Stimulated activated CD4-positive, alpha-beta T cell treated with anti-CD3 and anti-CD28 coated beads, Interleukin-4, amount 100 ng/mL, for 24 hours (primary cell): ENCODE measurements at places on chromosomes 16 and 17.

- no peak for DNase-seq
Measured at GRCh38 chr17:6651919-6652452, 424 bp downstream of the C17orf100 start.

DNA sequence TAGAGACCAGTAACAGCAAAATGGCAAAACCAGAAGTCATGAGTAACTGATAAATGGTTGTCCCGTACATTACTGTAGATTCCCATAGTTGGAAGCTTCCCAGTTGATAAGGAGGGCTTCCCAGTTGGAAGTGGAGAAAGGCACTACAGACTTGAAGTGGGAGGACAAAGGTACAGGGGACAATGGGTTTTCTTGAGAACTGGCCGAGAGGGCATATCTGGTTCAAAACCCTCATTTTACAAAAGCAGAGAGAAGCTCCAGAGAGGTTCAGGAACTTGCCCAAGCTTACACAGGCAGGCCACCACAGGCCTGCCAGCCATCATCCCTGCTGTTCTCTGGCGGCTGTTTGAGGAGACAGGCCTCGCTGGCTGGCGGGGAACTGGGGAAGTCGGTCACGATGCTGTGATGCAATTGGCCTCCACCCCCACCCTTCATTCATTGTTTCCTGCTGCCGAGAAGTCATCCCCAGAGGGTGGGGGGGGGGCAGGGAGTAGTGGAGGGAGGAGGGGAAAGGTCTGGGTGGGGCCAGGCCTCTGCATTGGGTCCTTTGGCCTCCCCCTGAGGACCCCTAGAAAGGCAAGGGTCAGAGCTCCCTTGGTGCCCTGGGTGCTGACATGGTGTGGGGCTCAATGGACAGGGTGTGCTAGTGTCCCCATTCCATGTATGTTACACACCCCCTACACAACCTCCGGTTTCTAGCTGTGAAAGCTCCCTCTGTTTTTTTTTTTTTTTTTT lies 3.0 kb downstream of the UBALD2 start:
- DNase-seq: peak; percentile 83

- no peak for DNase-seq
Measured at GRCh38 chr17:73342050-73342522, 30.3 kb upstream of the CDC42EP4 start.

- DNase-seq: no peak
Measured at GRCh38 chr16:47262938-47263337, 119.2 kb upstream of the NETO2 start.

DNA sequence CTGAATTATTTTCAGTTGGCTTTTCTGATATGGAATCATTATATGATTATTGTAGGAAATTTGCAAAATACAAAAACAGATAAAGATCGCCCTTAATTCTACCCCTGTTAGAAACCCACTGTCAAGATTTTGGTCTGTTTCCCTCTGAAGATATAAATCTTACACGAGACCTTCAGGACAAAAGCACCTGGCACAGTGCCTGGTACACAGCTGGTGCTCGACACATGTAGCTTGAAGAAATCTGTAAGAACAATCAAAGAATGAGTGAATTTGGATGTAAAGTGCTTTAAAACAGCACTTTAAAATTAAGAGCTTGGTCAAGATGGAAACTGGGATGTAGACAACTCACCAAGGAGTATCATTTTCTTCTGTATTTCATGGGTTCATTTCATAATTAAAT lies 181.1 kb downstream of the C16orf78 start:
- DNase-seq: no peak

- DNase-seq: no peak
Measured at GRCh38 chr16:81460075-81460474, 15.5 kb downstream of the CMIP start.

DNA sequence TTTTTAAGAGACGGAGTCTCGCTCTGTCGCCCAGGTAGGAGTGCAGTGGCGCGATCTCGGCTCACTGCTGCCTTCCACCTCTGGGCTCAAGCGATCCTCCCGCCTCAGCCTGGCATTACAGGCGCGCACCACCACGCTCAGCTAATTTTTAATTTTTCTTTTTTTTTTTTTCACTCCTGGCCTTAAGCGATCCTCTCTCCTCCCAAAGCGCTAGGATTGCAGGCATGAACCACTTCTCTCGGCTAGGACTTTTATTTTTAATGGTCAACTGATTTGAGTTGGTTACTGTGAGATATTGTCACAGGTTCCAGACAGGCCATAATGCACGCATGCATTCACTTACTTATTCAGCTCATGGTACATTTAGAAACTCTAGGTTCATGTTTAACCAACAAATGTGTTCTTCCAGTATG lies 888 bp downstream of the PIGW start:
- DNase-seq: no peak

DNA sequence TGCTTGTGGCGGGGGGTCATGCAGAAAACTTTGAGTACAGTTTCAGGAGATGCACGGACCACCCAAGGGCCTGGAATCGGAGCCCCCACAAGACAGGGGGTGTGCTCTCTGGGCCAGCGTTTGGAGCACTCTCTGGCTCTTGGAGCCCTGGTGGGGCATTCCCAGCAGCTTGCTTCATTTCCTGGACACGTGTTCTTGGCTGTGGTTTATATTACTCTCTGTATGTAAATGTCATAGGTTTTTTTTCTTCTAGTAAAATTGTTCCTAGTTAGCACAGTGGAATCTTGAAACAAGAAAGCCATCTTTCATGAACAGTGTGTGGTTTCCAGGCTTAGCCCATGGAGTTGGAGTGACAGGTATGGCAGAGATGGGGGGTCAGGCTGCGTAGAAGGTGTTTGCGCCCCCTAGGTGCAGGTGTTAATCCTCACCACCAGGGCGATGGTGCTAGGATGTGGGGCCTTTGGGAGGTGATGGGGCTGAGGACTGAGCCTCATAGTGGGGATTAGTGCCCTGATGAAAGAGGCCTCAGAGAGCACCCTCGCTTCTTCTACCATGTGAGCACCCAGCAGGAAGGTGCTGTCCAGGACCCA lies 79.8 kb downstream of the JPH3 start:
- DNase-seq: no peak

DNA sequence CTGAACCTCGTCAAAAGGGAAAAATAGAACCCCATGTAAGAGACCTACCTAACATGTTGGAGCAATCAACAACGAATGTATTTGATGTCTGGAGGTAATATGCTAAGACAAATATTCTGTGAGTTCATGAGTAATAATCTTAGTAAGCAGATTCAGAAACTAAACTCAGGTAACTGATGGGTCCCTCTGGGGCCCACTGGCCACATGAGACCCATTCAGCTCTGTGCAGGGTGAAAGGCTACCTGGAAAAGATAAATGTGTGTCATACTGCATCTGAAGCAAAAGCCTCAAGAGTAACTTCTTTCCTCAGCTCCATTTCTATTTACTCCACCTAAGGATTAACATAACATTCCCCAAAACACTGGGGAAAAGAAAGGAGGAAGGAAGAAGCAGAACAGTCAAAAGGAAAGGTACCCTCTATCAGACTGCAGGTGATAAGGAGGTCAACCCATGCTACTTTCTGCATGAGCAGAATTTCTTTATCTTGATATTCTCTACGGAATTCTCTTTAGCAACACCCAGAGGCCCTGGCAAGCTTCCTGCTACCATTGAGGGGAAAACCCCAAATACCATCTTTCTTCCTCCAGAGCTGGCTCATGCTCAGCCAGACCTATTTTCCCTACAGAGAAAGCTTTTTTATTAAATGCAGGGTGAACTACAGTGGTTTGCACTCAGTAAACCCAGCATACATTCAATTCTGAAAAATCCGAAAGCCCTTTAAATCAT lies 37.7 kb upstream of the ABCA6 start:
- DNase-seq: no peak

- no peak for DNase-seq
Measured at GRCh38 chr16:77077256-77077922, 113.6 kb upstream of the MON1B start.

GRCh38 chr17:30780343-30780742 lies 44.1 kb downstream of the CRLF3 start:
- DNase-seq: peak; percentile 34

DNA sequence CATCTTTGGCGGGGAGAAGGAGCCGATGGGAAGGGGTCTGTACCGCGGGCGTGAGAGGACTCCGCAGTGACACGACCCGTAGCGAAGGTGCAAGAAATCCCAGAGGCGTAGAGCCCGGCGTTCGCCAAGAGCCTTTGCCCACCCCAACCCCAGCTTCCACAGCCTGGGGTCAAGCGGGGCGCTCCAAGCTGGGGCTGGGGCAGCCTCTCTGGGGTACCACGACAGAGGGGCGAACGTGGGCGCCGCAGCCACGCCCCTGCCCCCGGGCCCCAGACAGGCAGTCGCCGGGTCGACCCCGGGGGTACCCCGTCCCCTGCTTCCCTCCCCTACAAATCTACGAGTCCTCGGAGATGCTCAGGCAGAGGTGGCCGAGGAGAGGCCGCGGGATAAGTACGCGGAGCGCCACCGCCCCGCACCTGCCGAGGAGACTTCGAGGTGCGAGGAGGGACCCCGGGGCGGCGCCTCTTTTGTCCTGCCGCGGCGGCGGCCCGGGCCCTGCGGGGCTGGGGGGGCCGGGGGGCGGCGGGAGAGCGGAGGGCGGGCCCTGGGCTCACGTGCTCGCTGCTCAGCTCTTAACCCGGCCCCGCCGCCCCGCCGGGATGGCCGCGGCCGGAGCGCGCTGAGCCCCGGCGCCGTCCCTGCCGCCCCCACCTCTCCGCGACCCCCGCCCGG lies at the start of gene ADAM11:
Gene ADAM11, plus strand, starts transcription at position 575 of the 672 bp plus-strand sequence. CDS start 212 bp downstream, outside the sequence.
- DNase-seq: no peak

DNA sequence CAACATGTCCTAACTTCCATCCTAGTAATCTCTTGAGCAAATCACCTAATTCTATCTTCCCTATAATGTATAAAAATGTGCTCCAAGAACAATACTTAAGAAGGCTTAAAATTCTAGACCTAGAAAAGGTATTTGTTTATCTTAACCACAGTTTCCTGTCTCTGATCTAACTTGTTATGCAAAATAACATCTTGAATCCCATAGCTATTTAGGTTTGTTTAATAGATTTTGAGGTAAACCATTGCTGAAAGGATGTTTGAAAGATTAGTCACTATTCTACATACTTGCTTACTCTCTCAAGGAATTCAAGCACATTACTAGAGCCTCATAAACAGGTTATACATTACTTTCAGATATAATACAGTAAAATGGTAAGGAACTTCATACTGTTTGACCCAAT lies 13.0 kb downstream of the CA10 start:
- no peak for DNase-seq

GRCh38 chr17:77414811-77415400 lies 274.1 kb downstream of the SEC14L1 start:
- no peak for DNase-seq

DNA sequence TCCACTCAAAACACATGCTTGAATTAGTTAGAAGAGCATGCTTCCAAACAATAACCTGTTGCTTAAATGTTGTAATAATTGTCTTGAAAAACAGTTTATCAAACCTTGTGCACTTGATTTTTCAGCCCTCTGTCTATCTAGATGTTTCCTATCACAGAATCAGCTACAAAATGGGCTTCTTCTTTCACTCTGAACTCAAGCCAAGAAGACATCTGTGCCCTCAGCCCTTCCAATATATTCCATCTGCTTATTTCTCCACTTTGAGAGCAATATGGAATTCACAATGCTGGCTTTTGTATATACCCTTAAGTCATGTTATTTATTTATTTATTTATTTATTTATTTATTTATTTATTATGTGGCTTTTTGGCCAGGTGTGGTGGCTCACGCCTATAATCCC lies 234.2 kb downstream of the TOX3 start:
- DNase-seq: no peak

DNA sequence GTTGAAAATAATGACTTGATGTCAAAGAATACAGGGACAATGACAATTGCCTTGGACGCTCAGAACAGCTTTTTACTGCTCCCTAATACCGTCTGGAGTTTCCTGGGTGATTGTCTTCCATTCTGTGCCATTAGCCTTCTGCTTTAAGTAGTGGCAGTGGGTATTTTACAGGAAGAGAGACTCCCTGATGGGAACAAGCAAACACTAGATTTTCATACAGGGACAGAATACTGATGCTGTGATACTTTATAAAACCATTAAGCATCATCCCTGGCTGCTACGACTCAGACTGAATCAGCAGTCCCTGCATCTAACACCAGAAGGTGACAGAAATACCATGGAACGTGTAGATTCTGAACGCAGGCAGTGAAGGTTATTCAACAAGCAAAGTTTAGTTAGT lies 635.4 kb upstream of the GOT2 start:
- DNase-seq: no peak

- peak; percentile 71 for DNase-seq
Measured at GRCh38 chr16:89093602-89094251, at the start of gene ACSF3. Gene ACSF3, plus strand, starts transcription at chr16:89093852. Its CDS starts 6,830 bp downstream, at chr16:89100682.

- no peak for DNase-seq
Measured at GRCh38 chr17:50934672-50935220, 68.6 kb upstream of the TOB1 start.

DNA sequence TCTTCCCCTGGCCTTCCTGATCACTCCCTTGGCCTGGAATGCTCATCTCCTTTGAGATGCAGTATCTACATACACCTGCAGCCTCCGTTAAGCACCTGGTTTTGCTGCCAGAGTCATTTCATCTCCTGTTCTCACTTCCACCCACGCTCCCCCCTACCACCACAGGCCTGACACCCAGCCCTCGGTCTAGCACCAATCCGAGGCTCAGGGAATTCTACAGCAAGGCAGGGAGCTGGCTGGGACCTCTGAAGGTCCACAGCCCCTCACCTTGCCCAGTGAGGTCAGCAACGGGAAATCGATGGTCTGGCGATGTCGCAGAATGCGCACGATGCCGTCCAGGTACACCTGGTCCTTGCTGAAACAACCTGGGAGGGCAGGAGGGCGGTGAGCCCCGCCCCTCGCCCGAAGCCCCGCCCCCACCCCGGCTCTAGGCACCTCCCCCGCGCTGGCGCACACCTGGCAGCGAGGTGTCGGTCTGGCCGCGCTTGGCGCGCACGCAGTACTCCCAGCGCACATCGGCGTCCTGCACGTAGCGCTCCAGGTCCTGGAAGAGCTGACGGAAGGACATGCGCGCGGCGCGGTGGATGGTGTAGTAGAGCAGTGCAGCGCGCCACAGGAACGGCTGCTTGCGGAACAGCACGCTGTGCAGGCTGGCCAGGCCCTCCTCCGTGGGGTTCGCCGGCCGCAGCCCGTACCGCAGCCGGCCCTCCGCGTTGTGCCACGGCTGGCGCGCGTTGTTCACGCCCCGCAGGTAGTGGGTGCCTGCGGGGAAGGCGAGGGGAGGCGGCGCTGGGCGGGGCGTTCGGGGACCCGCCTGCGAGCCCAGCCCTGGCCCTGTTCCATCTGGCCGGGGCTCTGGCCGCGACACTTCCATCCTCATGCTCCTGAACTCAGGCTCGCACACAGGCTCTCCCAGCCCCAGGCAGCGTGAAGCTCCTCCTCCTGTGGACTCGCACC lies 5.7 kb downstream of the MATCAP1 start:
- DNase-seq: peak; percentile 42

DNA sequence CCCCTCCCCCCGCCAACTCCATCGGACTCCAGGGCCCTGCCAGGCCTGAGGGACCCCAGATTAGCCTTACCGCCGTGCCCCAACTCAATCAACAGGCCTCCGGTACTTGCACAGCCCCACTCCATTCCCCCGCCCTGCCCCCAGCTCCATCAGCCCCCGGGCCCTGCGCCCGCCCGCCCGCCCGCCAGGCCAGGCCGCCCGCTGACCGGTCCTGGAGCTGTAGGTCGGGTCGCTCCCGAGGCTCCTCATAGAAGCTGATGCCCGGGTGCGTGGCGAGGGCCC lies 308 bp downstream of the GTF3C1 start:
- no peak for DNase-seq

GRCh38 chr16:12988071-12988470 lies 86.7 kb downstream of the SHISA9 start:
- DNase-seq: no peak

- no peak for DNase-seq
Measured at GRCh38 chr17:35901631-35902175, 21.5 kb upstream of the CCL5 start.
